ENCODE measurements at places on chromosomes 16 and 17.

DNA sequence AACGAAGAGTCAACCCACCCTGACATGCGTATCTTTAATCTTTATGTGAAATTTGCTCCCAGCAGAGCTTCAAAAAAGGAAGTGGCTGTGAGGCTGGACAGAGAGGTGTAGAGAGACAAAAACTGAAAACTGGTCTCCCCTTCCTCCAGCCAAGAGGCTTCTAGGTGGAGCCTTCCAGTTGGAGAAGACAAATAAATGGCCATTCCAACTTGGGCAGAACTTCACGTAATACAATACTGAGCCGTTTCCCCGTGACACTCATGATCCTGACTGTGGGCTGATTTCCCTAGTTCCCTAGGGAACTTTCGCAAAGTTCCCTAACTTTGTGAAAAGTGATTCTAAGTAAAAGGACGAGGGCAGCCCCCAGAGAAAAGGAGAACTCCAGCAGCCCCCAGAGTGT is 78.8 kb downstream of the ZFHX3 start:
- DNase-seq: no peak

DNA sequence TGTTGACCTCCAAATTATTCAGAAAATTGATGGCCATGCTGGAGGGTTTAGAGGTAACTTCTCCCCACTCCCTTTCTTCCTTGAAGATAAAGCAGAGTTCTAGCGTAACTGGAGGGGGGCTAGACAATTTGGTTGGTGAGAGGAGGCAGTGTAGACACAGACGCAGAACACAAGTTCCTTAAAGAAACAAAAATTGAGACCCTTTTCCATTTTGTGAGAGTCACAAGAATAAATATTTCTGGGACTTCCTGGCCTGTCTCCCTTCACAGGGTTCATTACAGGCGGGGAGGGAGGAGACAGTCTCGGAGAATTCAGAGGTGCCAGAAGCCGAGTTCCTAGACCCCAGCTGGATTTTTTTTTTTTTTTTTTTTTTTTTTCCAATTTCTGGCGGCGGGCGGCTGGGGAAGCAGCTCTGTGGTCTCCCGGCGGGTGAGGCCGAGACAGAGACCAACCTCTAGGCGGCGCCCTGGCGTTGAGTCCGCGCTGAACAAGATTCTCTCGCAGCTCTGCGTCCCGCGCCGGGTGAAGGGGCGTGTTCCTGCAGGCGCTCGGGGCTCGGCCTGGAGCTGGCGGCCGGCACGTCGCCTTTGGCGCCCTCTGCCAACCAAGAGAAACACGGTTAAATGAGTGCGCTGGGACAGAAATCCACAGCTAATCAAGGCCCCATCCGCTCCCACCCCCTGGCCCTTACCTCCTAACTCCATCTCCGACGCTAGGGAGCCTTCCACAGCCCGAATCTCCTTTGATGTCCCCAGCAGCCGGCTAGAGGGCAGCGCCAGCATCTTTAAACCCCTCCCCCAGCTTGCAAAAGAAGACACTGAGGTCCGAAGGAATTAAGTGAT is 10.2 kb upstream of the HOXB9 start:
- DNase-seq: peak; percentile 91

GRCh38 chr17:52744179-52744578 is 585.7 kb upstream of the CA10 start:
- DNase-seq: no peak

GRCh38 chr17:29190039-29190438 is 9.8 kb upstream of the MYO18A start:
- DNase-seq: no peak

DNA sequence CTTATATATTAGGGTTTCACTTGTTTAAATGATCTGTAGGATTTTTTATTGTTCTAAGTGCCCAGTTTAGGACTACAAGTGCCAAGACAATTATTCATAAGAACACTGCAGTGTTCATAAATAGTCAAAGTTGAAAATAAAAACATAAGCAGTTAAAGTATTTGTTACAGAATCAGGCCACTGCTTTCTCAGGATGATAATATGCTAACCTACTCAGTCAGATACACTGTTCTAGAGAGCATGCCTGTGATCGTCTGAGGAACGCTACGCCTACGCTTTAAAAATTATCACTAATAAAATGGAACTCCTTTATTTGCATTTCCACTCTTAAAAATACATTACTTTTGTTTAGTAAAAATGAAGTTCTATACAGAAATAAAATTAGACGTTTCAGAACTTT is 37.4 kb upstream of the TRAP1 start:
- no peak for DNase-seq

DNA sequence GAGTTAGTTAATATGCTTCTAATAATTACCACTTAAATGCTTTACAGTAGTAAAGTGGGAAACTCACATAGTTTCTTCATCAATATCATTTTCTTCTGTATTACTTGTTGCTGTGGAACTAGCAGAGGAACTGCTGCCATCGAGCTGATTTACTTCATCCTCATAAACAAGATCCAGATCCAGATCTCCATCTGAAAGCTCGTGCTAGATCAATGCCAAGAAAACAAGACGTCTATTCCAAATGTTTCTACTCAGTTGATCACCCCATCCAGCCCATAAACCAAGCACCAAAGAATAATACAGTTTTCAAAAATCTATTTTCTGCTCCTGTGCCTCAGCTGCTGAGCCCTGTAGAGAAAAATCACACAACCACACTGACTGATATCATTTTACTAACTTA is 59.1 kb downstream of the TRIM37 start:
- DNase-seq: no peak

DNA sequence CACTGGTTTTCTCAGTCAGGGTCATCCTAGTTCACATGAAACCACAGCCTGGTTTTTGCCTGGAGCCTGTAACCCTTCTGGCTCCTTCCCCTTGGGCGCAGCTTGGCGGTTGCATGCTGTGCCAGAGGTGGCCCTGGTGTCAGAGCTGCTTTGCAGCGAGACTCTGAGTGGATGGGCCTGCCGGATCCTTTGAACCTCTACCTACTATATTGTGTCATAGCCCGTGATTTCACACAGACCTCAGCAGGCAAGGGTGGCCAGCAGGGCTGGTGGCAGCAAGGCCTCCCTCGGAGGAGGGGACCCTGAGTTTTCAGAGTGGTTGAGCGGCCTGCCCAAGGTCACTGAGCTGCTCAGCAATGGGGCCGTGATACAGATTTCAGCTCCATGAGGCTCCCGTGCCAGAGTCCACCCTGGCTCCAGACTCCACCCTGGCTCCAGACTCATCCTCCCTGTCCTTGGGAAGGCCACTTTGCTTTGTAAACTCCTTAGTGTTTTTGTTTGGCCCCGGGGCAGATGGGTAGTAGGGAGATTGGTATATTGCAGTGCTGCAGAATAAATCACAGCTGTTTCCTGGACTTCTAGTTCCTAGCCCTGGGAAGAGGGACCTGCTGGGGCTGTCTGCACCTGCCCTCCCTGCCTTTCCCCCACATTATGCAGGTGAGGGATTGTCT is 9.7 kb downstream of the MPRIP start:
- peak; percentile 55 for DNase-seq

DNA sequence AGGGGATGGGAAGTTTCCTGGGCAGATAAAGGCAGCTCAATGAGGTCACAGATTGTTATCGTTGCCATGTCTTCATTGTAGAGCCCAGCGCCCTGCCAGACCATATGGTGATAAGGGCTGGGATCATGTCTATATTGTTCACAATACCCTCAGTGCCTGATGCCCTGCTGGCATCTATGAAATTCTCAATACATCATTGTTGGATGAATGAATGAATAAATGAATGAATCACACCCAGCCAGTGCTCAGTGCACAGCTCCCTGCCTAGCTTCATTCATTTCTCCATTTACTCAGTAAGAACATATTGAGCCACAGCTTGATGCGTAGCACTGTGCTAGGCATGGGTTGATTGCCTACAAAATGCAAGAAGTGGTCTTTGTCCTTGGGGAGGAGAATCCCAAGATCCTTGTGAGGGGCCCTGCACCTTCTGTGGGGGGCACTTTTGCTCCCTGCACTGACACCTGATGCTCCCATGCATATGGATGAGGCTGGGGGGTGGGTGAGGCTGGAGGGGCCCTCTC is 29.7 kb downstream of the MRC2 start:
- DNase-seq: no peak

DNA sequence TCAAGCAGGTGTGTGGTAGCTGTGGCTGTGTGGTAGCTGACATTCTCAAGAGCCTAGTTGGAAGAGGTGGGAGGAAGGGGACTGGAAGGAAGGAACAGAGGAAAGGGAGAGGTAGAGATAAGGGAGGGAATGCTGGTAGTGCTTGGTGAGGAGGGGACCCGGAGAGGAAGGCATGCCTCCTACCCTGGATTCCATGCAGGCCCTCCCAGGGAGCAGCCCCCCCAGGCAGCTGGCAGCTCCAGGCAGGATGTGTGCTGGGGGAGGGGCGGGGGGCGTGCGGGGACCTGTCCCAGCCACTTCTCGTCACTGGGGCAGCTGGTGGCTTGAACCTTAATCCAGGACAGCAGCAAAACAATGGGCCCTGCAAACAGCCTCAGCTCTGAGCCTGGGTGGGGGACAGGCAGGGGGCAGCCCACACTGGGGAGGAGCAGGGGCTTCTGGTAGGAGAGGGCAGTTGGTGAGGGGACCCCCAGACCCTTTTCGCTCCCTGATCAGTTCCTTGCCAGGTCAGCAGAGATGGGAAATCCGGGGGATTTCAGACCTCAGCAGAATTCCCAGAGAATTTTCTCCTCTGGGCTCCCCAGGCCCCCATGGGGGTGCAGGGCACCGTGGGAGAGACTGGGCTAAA is 27.1 kb downstream of the ARHGAP23 start:
- no peak for DNase-seq

DNA sequence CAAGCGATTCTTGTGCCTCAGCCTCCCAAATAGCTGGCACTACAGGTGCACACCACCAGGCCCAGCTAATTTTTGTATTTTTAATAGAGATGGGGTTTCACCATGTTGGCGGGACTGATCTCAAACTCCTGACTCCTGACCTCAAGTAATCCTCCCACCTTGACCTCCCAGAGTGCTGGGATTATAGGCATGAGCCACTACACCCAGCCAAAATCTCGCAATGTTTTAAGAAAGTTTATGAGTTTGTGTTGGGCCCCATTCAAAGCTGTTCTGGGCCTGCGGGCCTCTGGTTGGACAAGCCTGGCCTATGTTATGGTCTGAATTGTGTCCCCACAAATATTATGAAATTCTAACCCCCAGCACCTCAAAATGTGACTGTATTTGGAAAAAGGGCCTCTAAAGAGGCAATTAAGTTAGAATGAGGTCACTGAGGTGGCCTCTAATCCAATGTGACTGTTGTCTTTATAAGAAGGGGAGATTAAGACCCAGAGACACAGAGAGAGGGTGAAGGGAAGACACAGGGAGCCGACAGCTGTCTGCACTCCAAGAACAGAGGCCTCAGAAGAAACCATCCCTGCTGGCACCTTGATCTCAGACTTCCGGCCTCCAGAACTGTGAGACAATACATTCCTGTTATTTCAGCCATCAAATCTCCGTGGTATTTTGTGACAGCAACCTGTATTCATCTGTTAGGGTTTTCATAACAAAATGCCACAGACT is 469.9 kb downstream of the HS3ST4 start:
- DNase-seq: no peak

GRCh38 chr17:41824086-41824485 is 11.3 kb downstream of the FKBP10 start:
- no peak for DNase-seq

DNA sequence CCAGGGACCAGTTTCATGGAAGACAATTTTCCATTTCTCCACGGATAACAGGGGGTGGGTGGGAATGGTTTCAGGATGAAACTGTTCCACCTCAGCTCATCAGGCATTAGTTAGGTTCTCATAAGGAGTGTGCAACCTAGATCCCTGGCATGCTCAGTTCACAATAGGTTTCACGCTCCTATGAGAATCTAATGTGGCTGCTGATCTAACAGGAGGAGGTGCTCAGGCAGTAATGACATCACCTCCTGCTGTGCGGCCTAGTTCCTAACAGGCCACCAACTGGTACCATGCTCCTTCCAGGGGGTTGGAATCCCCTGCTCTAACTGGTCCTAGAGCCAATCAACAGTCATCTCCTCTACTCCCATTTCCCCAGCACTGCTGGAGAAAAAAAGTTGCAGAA is 19.9 kb downstream of the TEX14 start:
- DNase-seq: no peak

DNA sequence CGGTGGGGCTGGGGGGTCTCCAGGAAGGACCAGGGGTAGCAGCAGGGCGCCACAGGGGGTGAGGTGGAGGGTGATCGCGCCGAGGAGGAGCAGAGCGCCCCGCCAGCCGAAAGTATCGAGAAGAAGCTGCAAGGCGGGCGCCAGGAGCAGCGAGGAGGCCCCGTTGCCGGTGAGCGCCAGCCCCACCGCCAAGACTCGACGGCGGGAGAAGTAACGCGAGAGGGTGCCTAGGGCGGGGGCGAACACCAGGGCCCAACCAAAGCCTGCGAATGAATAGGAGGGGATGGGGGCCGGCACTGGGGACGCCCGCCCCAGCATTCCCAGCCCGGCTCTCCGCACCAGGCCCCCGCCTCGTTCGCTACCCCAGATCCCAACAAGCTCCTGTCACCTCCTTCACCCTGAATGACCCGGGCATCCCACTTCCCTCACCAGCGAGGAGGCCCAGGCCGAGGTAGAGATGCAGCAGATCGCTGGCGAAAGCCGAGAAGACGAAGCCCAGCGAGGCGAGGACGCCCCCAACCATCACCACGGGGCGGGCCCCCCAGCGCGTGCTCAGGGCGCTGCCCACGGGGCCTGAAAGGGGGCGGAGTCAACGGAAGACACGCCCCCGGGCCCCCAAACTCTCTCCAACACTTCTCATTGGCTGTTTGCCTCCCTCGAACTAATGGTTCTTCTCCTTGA is 1.3 kb downstream of the SLC16A11 start:
- no peak for DNase-seq

DNA sequence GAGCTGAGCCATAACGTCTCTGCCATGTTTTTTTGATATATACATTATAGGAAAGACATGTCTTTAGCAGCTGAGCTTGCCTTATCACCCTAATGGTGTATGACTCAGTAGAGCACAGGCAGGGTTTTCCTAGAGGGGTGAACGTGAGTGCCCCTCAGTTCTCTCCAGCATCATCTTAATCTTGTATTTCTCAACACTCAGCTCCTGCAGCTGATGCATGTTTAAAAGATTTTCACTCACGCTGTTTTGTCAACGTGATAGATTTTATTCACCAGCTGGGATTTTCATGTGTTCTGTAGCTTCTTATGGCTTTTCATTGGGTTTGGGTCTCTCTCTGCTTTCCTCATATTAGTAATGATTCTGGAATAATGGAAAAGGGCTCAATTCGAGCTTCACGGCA is 186.0 kb upstream of the PMFBP1 start:
- DNase-seq: no peak

DNA sequence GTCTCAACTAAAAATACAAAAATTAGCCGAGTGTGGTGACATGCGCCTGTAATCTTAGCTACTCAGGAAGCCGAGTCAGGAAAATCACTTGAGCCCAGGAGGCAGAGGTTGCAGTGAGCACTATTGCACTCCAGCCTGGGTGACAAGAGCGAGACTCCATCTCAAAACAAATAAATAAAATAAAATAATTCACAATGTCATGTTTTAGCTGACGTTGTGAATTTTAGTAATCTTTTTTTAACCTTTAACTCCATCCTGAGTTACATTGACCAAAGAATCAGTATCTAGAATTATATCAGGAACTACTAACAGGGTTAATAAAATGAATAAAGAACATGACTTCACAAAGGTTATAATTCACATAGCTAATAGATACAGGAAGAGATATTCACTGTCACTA is 5.9 kb downstream of the RBL2 start:
- DNase-seq: no peak
